Renal pelvis (tissue), 12 donors: ENCODE measurements at places on chromosomes 11 and 22. TPM values are rescaled to one million over a fixed set of nuclear protein-coding genes. Genes with fewer than 3 reads are reported as not detected.

The CREB3L1 gene
- 13.8 TPM for polyA plus RNA-seq

The SHISA8 gene
- polyA plus RNA-seq: 1.6 TPM

GRCh38 chr11:128210148-128210940, 377.0 kb downstream of the ETS1 start:
- peak; percentile 89 for DNase-seq

DNA sequence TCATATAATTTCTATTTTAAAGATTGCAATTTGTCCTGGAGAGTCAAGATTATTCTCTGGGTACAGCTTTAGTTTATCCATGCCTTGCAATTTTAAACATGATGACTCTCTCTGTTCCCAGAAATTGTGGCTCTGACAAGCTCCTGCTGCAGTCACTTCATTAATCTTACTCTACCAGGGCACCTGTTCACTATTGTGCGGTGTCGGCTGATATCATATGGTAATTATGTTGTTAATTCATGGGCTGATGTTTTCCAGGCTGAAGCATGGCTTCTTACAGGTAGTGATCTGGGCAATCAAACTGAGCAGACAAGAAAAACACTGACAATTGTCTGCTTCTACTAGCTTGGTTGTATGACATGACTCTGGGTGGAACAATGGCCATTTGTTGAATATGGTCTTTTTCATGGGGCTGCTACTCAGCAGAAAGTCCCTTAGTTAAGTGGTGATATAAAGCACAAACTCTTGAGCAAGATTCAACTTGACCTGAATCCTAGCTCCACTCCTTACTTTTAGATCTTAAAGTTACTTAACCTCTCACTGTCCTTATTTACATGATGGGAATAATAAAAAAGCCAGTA, 230.7 kb downstream of the FAT3 start:
- no peak for DNase-seq

- no peak for DNase-seq
Measured at GRCh38 chr22:44884562-44884961, 125.2 kb downstream of the PHF21B start.

DNA sequence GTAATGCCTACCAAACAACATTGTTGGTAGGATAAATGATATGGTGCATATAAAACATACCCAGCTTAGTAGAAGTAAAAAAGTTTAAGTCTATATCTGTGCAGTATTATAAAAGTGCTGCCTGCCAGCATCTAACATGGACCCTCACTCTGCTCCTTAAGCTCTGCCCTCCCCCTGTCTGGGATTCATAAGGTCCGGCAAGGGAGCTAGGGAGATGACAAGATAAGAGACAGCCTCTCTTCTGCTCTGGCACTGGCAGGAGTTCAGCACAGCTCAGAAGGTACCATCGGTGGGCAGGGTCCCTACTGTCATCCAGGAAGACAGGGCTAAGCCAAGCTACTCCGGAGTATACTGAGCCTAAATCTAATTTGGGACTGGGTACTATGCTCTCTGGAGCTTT, 42.8 kb downstream of the TRIM66 start:
- DNase-seq: no peak

- no peak for DNase-seq
Measured at GRCh38 chr11:7413961-7414915, 71.1 kb upstream of the OLFML1 start.

DNA sequence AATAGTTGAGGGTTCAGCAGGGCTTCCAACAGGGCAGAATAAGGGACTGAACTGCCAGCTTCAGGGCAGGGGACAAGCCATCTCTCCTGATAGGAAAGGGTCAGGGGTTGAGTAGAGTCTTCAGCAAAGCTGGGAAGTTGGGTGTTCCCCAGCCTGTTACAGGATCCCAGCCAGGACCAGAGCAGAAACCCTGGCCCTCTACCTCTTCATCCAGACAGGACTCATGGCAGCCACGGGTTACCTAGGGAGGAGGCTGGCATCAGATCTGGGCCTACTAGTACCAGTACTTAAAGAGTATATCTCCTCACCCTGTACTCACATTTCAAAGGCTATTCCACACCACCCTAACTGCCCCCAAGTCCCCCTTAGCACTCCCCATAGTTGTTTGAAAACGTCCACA, 2.4 kb upstream of the TAF10 start:
- DNase-seq: no peak

The GUCD1 gene
- polyA plus RNA-seq: 89.2 TPM
